Keratinocyte (primary cell): ENCODE measurements at places on chromosomes 5 and 9. TPM values are rescaled to one million over a fixed set of nuclear protein-coding genes. Genes with fewer than 3 reads are reported as not detected.

Gene PCDHGA7
- polyA plus RNA-seq: 0.13 to 0.24 TPM (median 0.14 TPM) in 3 replicates

DNA sequence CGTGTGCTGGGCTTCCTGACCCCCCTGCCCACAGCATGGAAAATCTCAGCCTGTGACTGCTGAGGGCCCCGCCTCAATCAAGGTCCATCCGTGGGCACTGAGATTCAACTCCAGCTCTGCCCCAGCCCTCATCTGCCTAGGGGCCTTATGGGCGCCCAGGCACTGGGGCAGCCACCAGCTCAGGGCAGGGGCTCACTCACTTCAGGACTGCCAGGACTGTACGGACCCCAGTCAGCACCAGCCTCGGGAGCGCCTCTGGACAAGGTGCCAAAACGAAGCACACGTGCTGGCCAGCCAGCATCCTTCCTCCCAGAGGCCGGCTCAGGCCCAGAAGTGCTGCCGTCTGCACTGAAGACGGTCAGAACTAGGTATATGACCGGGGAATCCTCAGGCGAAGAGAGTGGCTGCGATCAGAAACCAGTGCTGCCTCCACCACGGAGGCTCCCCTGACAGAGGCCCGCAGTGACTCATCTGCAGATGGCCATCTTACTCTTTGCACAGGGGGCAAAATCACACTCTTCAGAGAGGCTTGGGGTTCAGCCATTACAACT, 19.6 kb downstream of the CLPTM1L start:
- no peak for DNase-seq

GRCh38 chr9:84600739-84601138, 68.8 kb upstream of the NTRK2 start:
- no peak for DNase-seq

DNA sequence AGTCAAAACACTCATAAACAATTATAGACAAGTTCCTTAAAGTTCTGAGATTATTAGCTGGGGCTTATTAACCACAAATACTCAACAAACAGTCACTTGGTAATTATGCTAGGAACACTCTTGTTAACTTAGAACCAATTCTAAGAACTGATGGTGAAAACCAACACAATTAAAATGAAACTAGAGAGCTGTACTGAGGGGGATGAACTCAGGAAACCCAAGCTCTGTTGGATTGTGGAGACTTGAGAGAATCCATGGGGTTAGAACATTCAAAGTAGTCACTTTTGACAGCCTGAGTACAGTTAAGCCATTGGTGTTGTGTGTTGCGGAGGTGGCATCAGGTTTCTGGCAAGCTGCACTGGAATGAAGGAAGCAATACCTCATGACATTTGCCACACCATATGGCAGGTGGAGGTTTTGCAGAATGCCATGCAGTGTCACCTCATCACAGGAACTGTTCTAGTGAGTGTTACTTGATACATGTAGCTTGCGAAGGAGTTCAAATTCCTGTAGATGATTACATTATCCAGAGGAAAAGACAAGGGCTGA, 480.9 kb upstream of the CD180 start:
- no peak for DNase-seq

DNA sequence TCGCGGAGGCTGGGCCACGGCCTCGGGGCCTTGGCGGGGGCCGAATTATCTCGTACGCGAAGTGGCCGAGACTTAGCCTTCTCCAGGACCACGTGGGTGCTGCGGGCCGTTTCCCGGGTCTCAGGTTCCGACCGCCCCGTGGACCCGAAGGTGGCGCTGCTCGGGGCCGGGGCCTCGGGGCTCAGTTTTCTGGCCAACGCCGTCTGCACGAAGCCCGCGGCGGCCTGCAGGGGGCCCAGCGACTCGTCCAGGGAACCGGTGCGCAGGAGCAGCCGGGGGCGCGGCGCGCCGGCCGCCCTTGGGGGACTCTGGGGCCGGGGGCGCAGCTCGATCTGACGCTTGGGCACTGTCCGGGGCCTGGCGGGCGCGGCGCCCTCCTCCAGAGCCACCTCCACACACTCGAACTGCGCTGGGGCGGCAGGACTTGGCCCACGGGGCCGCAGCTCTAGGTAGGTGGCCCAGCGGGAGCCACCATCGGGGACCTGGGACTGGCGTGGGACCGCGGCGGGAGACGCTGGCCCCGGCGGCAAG, 716 bp downstream of the PROB1 start:
- DNase-seq: no peak

DNA sequence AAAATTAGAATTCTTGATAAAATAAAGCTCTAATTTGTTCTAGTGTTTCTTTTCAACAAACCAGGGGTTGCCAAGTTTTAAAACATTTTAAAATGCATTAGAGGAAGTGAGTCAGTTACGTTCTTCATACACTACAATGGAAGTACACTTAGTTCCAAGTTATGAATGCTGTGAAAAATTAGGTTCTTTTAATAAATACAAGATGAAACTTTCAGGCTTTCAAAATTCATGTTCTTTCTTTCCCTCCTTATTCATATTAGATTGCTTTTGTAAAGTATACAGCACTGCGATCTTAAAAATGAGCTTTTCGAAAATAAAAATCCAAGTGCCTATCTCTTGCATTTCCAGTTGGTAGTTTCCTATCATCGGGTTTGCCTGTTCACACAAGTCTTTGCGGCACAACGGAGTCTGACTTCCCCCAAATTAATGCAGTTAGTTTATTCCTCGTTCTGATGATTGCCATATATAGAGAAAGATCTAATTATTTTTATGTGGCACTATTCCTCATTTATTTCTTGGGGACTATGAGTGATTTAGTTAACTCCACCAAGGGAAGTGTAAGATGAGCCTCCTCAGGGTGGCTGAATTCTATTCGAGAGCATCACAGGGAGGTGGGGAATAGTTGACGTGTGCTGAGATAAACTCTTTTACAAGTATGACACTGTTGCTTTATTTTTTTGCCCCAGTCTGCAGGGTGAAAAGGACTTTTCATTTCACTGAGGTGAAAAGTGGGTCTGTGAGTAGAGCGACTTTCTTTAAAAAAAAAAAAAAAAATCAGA, 238.2 kb downstream of the CD180 start:
- DNase-seq: no peak

Gene SPAAR
- polyA plus RNA-seq: not detected in 3 replicates

Gene CAVIN4
- polyA plus RNA-seq: 0.10 to 0.18 TPM (median 0.18 TPM) in 3 replicates

Gene ZNF883
- polyA plus RNA-seq: 0.90 to 1.00 TPM (median 0.98 TPM) in 3 replicates

Gene RRAGA
- 123 to 169 TPM (median 137 TPM) in 3 replicates for polyA plus RNA-seq

GRCh38 chr9:81823672-81824554, 104.3 kb upstream of the SPATA31D4 start:
- no peak for DNase-seq

DNA sequence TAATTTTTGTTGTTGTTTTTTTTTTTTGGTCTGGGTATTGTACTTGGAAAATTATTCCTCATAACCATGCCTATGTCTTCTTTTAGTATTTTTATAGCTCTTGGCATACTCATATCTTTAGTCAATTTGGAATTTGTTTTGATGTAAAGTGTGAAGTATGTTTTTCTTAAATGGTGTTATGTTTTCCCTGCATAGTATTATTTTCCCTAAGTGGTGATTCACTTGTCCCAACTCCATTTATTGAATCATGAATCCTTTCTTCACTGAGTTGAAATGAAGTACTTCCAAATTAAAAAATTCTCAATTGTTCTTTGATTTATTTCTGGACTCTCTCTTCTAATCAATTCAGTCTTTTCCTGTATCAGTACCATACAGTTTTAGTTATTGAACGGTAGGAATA, 46.5 kb downstream of the POLK start:
- no peak for DNase-seq

DNA sequence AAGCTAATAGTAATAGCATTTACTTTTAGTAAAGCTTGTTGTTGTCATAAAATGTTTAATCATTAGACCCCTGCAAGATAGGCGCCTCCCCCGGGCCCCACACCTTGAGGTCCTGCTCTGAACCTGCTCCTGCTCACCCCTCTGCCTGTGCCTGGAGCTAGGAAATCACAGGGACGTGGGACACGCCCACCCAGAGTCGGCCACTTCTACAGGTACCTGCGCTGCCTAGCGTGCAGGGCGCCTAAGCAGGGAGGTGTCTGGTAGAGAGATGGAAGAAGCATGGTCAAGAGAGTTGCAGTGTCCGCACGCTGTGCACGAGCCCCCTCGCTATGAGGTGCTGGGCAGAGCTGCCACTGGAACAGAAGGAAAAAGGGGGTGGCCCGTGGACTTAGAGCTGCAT, 52.6 kb downstream of the HINT1 start:
- DNase-seq: no peak

GRCh38 chr5:108278285-108279240, 103.3 kb downstream of the FBXL17 start:
- no peak for DNase-seq

Gene HRCT1
- not detected in 3 replicates for polyA plus RNA-seq

DNA sequence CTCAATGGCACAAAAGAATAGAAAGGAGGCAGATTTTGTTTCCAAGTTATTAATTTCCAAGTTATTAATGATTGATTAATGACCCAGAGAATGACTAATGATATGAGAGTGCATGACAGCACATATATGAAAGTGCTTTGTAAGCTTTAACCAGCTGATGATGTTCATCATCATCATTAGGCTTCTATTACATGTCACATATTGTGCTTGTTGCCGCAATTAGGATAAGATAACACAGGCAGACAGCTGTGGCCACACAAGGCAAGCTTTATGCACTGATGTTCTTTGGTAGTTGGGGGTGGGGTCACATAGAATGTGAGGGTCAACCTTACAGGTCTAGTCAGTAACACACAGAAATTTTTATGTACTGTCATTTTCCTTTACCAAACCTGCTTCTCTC, 219.7 kb downstream of the TRPM3 start:
- no peak for DNase-seq

- DNase-seq: no peak
Observed at GRCh38 chr5:1747079-1747802, 52.4 kb downstream of the MRPL36 start.

DNA sequence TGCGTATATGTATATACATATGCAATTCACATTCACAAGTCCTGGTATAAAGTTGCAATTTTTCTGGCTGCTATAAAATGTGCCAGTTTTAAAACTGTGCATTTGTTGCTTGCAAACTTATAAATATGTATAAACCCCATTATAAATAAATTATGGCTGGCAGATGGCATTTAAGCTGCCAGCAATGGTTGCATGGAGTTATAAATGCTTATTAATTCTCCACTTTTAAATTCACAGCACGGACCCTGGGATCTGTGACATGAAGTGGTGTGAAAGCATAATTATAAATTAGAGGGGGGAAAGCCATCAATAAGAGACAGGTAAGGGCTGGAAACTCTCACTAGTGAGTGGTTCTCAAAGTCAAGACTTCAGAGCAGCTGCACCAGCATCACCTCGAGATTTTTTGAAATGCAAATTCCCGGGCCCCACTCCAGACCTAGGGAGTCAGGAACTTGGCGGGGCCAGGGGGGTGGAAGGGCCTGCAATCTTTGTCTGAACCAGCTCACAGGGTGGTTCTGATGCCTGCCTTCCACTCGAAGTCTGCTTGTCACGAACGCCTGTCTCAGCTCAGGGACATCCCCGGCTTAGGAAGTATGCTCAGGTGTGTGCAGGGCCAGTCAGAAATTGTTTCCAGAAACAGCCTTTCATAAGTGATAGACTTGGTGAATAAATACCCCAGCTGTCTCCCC, 16.9 kb downstream of the S1PR3 start:
- no peak for DNase-seq

Gene SPINK13
- polyA plus RNA-seq: not detected in 3 replicates
